ENCODE measurements at places on chromosomes 13 and 19. TPM values are rescaled to one million over a fixed set of nuclear protein-coding genes. Genes with fewer than 3 reads are reported as not detected.

The CEACAM21 gene
- 2.0 TPM for total RNA-seq

The CASP14 gene
- 0.16 TPM for total RNA-seq

The TNNI3 gene
- not detected for total RNA-seq

DNA sequence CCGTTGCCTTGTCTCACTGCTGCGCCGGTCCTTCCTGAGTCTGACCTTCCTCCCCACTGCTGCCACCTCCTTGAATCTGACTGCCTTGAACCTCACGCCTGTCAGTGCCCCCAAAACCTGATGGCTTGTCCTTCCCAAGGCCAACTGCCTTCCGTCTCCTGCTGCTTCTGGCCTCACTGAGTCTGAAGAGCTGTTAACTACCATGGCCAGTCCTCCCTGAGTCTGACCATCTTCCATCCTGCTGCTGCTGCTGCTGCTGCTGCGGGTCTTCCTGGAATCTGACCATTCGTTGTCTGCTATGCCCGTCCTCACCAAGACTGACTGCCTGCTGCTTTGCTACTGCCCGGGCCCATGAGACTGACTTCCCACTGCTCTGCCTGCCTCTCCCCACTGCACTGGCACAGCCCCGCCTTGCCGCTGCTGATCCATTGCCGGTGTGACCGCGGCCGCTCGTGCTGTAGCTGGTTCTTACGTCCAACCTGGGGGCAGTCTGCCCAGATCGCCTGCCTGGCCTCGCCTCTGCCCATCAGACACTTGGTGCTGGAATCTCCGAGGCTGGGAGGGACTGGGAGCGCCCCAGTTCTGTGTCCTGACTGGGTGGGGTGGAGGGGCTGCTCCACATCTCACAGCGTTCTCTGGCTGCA, 2.9 kb upstream of the RCN3 start:
- ATAC-seq: no peak

GRCh38 chr13:32726374-32727037, 140.3 kb downstream of the PDS5B start:
- ATAC-seq: no peak

DNA sequence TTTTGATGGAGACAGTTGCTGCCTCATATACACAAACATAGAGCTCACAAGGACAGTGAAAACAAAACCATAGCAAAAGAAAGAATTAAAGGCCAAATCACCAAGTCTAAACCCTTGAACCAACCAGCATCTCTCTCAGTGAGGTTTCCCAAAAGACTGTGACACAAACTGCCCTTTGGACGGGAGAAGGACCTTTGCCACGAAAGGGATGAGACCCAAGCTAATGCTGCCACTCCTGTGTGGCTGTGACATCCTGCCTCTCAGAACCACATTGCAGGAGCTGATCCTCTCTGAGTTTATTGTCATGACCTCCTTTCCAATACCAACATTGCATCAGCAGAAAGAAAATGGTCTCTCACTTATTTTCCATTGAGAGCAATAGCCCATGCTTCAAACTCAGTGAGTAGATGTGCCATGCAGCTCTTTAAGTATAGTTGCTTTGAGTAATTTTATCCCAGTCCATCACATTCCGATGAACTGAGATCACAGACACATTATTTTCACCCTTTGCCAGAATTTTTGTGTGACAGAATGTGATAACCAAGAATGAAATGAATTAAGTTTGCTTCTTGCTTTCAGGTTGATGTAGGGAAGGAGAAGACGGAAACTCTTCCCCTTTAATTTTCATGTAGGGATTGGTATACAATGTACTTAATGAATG, 133.5 kb upstream of the IRS2 start:
- ATAC-seq: no peak

- no peak for ATAC-seq
Observed at GRCh38 chr19:9757544-9758501, 10.7 kb downstream of the ZNF846 start.

The LGALS7 gene
- total RNA-seq: 684 TPM

- ATAC-seq: no peak
Observed at GRCh38 chr13:21970172-21970571, 299.3 kb downstream of the FGF9 start.

The LIM2 gene
- not detected for total RNA-seq

GRCh38 chr13:28099396-28100149, 803 bp downstream of the FLT3 start:
- ATAC-seq: no peak

DNA sequence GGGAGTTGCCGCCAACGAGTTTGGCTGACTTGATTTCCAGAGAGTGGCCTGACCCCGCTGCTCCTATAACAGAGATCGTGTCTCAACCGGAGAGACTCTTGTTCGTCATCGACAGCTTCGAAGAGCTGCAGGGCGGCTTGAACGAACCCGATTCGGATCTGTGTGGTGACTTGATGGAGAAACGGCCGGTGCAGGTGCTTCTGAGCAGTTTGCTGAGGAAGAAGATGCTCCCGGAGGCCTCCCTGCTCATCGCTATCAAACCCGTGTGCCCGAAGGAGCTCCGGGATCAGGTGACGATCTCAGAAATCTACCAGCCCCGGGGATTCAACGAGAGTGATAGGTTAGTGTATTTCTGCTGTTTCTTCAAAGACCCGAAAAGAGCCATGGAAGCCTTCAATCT, 21.6 kb downstream of the NLRP4 start:
- no peak for ATAC-seq

DNA sequence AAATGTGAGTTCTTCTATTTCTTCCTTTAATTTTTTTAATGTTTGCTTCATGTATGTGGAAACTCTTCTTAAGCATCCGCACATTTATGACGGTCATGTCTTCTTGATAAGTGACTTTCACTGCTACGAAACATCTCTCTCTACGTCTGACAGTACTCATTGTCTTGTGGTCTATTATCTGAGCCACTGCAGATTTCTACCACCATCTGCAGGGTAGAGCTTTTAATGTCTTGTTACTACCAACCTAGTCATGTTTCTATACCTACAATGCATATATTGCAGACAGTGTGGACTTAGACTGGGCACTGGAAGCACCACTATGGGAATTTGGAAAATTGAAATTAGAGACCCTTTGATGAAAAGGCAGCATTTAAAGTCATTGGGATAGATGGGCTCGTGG, 75.4 kb upstream of the ARHGEF7 start:
- no peak for ATAC-seq

The HIPK4 gene
- not detected for total RNA-seq

DNA sequence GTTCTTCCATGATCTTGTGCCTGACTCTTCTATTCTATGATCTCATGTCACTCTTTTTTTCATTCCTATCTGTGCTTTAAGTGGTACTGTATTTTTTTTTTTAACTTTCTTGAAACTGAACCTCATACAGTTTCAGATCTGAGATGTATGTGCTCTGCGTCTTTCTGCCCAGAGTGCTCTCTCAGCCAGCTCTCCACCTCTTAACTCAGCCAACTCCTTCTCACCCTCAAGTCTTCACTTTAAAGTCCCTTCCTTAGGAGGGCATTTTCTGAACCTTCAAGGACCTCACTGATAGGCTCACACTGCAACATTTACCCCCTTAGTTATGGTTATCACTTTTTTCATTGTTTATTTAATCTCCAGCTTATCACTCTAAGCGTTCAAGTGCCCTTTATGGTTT, 158.7 kb downstream of the IRS2 start:
- ATAC-seq: no peak

GRCh38 chr13:29835280-29836061, 14.9 kb downstream of the UBL3 start:
- ATAC-seq: no peak

DNA sequence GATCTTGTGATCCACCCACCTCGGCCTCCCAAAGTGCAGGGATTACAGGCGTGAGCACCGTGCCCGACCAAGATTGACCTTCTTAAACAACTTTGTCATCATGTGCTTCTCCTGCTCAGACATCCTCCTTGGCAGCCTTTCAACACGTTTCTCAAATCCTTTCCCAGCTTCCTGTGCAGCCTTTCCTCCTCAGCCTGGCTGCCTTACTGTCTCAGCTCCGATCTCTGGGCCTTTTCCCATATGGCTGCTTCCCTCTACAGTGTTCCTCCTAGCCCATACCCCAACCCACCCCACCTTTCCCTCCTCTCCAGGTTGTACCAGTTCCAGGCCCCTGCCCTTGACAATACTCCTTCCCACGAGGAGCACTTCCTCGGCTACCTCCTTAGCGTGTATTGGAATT, 7.2 kb downstream of the PHF11 start:
- no peak for ATAC-seq

DNA sequence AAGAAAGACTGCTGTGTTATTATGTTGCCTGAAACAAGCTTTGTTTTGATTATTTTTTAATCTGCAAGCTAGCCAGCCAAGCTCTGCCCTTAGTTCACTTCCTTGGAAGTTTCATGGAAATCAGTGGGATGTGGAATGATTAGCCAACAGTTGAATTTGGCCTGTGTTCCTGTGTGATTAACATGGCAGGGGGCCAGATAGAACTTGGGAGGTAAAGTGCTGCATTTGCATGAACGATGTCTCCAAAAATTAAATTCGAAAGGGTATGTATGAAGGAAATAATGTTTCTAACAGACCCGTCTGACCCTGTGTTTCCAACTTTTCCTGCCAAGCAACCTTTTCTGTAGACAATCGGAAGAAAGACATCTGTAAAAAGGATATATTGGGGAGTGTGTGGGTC, 32.2 kb downstream of the UFM1 start:
- ATAC-seq: no peak

- ATAC-seq: no peak
Observed at GRCh38 chr13:28548872-28549271, 53.9 kb upstream of the FLT1 start.

- no peak for ATAC-seq
Observed at GRCh38 chr13:109913936-109914510, 127.6 kb upstream of the IRS2 start.

- no peak for ATAC-seq
Observed at GRCh38 chr19:1105008-1105872, 1.4 kb downstream of the GPX4 start.

The ENOX1 gene
- total RNA-seq: 0.12 TPM

GRCh38 chr13:112902101-112902651, 66.8 kb upstream of the MCF2L start:
- ATAC-seq: no peak

The ZFP82 gene
- total RNA-seq: 0.72 TPM

DNA sequence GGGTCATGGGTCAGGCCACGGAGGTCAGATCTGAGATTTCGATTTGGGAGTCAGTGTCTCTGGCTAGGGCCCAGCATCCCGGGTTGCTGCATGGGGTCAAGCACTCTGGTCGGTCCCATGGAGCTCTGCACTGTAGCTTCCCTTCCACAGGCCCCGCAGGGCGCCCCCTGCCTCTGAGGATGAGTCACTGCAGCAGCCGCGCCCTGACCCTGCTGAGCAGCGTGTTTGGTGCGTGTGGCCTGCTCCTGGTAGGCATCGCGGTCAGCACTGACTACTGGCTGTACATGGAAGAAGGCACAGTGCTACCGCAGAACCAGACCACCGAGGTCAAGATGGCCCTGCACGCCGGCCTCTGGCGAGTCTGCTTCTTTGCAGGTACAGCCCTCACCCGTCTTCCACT, 3.6 kb downstream of the CACNG7 start:
- ATAC-seq: no peak

GRCh38 chr19:29405728-29405995, 120.1 kb upstream of the VSTM2B start:
- ATAC-seq: no peak

GRCh38 chr19:1264801-1265614, 4.1 kb upstream of the CIRBP start:
- ATAC-seq: peak; percentile 7

All from esophagus mucosa (tissue), 1 donor.